NCI-H1048 (cell line): ENCODE measurements at places on chromosomes 1 and 21.

- no peak for DNase-seq
These were observed 977 bp downstream of the TRAF3IP3 start for GRCh38 chr1:209756615-209757445.

DNA sequence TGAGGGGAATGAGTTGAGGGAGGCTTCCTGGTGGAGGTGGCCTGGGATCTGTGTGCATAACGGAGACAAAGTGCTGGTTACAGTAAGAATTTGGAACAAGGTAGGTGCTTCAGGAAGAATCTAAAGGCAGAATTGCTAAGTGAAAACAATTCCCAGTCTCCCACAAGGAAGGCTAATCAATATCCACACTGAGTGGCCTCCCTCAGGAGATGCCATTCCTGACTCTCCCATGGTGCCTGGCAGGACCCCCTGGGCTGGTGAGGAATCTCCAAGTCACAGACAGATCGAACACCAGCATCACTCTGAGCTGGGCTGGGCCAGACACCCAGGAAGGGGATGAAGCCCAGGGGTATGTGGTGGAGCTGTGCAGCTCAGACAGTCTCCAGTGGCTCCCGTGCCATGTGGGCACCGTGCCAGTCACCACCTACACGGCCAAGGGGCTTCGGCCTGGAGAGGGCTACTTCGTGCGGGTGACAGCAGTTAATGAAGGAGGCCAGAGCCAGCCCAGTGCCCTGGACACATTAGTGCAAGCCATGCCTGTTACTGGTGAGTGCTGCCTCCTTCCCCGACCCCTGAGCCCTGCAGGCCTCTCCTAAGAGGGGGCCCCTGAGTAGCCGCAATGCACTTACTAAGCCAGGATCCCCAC is 30.7 kb downstream of the IGFN1 start:
- no peak for DNase-seq

DNA sequence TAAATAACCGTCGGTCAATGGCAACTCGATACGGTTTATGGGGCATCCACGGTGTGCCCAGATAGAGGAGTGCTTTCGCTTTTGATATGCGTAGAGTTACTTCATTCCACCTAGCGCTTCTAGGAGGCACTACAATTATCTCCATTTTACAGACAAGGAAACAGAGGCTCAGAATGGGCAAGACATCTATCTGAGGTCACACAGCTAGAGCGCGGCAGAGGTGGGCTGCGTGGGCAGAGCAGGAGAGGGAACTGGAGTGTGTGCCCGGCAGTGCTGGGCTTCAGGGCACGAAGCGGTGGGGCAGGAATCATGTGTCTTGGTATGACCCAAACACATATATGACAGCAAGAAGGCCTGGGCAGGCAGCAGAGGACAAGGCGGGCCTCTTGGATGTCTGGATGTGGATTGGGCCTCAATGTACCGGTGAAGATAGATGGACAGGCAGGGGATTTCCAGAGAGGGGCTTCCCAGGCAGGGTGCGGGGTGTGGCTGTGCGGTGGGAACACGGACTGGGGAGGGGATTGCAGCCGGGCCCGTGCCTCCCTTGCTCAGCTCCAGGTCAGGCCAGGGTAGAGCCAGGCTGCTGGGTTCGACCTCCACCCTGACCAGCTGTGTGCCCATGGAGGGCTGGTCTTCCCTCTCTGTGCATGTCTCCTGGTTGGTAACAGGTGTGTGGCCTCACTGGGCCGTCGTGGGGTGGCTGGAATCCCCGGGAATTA is 21.2 kb downstream of the TP73 start:
- no peak for DNase-seq

GRCh38 chr1:176515310-176515709 is 52.3 kb downstream of the PAPPA2 start:
- no peak for DNase-seq

- no peak for DNase-seq
These were observed 41.9 kb downstream of the HIVEP3 start for GRCh38 chr1:41876576-41877445.

GRCh38 chr1:226429858-226430715 is 22.2 kb upstream of the PARP1 start:
- DNase-seq = no peak

DNA sequence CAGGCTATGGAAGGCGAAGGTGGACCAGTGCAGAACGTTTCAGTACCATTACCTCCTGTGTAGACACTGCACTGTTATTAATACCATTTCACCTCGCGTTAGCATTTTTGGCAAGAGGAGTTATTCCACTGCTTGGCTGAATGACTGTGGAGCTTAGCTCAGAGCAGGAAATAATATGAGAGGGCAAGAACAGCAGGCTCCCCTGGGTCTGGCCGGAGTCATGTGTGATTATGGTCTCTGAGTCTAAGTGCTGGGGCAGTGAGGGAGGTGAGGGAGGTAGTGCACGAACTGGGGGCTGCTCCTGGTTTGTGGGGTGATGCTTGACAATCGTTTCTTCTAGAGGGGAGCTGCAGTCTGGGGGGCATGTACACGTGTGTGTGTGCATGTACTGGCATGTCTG is 82.9 kb downstream of the MDM4 start:
- no peak for DNase-seq

GRCh38 chr1:209057083-209057482 is 526.4 kb upstream of the CAMK1G start:
- no peak for DNase-seq

DNA sequence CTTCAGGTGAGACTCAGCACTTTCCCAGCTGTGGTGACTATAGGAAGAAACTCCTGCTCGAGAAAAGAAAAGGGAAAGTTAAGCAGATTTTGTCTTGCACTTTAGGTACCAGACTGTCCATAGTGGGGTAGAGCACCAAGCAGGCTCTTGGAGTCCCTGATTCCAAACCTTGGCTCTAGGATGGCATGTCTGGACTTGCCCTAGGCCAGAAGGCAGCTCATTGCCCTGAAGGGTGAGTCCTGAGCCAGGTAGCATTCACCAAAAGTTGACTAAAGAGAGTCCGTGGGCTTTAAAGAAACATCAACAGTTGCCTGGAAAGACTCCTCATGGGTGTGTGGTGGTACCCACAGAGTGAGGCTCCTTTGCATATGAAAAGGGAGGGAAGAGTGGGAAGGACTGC is 145.2 kb upstream of the SNX7 start:
- no peak for DNase-seq

DNA sequence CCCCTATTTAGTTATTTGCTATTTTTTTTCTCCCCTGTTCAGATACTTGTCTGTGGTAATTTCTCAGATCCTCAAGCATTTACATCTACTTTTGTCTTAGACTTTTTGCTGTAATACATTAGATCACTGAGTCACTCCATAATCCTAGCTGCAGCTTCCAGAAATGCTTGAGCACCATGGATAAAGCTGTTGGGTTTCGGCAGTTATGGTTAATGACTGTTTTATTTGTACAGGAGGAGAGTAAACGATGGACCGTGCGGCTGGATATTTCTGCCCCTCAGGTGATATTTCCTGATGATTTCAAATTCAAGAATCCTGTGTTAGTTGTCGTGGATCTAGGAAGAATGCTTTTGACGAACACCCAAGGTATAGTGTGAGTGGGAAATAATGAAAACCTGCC is 42.9 kb downstream of the VPS13D start:
- no peak for DNase-seq

GRCh38 chr1:84603941-84604830 is 29.9 kb upstream of the CTBS start:
- no peak for DNase-seq

DNA sequence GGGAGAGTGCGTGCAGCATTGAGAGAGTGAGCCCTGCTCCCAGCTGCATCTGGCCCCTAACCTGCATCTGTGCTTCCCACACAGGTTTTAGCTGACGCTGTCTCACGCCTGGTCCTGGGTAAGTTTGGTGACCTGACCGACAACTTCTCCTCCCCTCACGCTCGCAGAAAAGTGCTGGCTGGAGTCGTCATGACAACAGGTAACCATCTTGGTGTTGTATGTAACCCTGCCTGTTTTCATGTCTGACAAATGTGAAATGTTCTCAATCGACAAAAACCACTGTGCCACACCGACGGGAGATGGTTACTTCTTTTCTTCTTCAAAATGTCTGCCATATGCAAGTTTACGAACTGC is 105.8 kb downstream of the ADARB1 start:
- DNase-seq = no peak

- no peak for DNase-seq
These were observed 43.9 kb upstream of the C1orf174 start for GRCh38 chr1:3943806-3944577.

GRCh38 chr1:202615501-202616354 is 94.5 kb downstream of the SYT2 start:
- no peak for DNase-seq

- no peak for DNase-seq
These were observed 141.8 kb upstream of the AJAP1 start for GRCh38 chr1:4512636-4513035.

- no peak for DNase-seq
These were observed 69.5 kb downstream of the FGGY start for GRCh38 chr1:59366346-59366745.

DNA sequence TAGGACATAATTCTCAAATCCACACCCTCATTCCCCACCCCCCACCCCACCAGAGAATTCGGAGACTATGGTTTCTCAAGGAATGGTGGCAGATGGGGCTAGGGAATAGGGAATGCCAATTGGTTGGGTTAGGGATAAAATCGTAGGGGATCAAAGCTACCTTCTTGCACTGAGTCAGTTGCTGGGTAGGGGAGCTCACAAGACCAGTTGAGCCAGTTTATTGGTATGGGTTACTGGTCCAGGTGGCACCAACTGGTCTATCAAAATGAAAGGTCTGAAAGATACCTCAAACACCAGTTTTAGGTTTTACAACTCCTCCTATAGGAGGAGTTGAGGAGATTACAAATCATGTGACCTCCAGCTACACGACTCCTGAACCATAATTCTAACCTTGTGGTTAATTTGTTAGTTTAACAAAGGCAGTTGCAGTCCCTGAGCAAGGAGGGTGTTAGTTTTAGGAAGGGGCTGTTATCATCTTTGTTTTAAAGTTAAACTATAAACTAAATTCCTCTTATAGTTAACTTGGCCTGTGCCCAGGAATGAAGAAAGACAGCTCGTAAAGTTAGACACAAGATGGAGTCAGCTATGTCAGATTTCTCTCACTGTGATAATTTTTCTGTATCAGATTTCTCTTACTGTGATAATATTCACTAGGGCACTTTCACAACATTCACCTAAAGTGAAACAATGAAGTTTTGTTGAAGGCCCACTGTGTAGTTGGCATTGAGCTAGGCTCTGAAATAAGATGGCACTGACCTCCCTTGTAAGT is 2.5 kb downstream of the SHISAL2A start:
- no peak for DNase-seq
